Transverse colon (tissue), 4 donors: ENCODE measurements at places on chromosomes 16 and 17. TPM values are rescaled to one million over a fixed set of nuclear protein-coding genes. Genes with fewer than 3 reads are reported as not detected.

The GINS3 gene
- 1.6 TPM for total RNA-seq

The ALOX12B gene
- not detected for total RNA-seq

The GLYR1 gene
- total RNA-seq = 88.4 TPM

The MYL11 gene
- total RNA-seq = 6.3 TPM

The HOXB8 gene
- 1.8 TPM for total RNA-seq

The PLD6 gene
- total RNA-seq = not detected

The DLX3 gene
- not detected for total RNA-seq

The GAS7 gene
- total RNA-seq = 17.1 TPM

The CMTM1 gene
- total RNA-seq = 4.0 TPM

The SLC35G6 gene
- total RNA-seq = not detected

The DHRS11 gene
- 262 TPM for total RNA-seq

The PRSS36 gene
- total RNA-seq = 42.3 TPM

The DNASE1 gene
- 27.3 TPM for total RNA-seq

The ACAP1 gene
- total RNA-seq = 10.7 TPM

The FGF11 gene
- 1.9 TPM for total RNA-seq

The KRTAP4-6 gene
- total RNA-seq = not detected

The CDC6 gene
- total RNA-seq = 1.6 TPM

The CAPNS2 gene
- not detected for total RNA-seq

The SRCIN1 gene
- total RNA-seq = 5.2 TPM

The BRIP1 gene
- total RNA-seq = 1.1 TPM

The STH gene
- total RNA-seq = not detected

The DOC2A gene
- total RNA-seq = 7.2 TPM

The CDR2 gene
- 25.3 TPM for total RNA-seq

The RHBDL3 gene
- total RNA-seq = not detected

The HS3ST4 gene
- total RNA-seq = not detected

The KRTAP4-5 gene
- not detected for total RNA-seq

The C16orf90 gene
- not detected for total RNA-seq

The OR4D1 gene
- total RNA-seq = not detected

The DNAH17 gene
- under 0.01 TPM for total RNA-seq

The TP53TG3B gene
- total RNA-seq = not detected

The RBFOX1 gene
- total RNA-seq = 3.2 TPM

The SLC38A7 gene
- 6.7 TPM for total RNA-seq

The KRT9 gene
- total RNA-seq = not detected

The CSH1 gene
- total RNA-seq = not detected

The SOST gene
- not detected for total RNA-seq

The TBC1D3G gene
- not detected for total RNA-seq

The PLEKHH3 gene
- total RNA-seq = 5.8 TPM

The HOXB5 gene
- 10.8 TPM for total RNA-seq

The KRT15 gene
- 9.2 TPM for total RNA-seq

The HASPIN gene
- 0.64 TPM for total RNA-seq

The PRM2 gene
- not detected for total RNA-seq

The BAIAP3 gene
- 13.1 TPM for total RNA-seq

The ABCC3 gene
- total RNA-seq = 450 TPM

The KRT33A gene
- not detected for total RNA-seq

The MRPL45 gene
- total RNA-seq = 25.0 TPM
